ENCODE measurements at places on chromosomes 7 and 10. TPM values are rescaled to one million over a fixed set of nuclear protein-coding genes. Genes with fewer than 3 reads are reported as not detected.

The SFXN2 gene
- 22.1 TPM for total RNA-seq

DNA sequence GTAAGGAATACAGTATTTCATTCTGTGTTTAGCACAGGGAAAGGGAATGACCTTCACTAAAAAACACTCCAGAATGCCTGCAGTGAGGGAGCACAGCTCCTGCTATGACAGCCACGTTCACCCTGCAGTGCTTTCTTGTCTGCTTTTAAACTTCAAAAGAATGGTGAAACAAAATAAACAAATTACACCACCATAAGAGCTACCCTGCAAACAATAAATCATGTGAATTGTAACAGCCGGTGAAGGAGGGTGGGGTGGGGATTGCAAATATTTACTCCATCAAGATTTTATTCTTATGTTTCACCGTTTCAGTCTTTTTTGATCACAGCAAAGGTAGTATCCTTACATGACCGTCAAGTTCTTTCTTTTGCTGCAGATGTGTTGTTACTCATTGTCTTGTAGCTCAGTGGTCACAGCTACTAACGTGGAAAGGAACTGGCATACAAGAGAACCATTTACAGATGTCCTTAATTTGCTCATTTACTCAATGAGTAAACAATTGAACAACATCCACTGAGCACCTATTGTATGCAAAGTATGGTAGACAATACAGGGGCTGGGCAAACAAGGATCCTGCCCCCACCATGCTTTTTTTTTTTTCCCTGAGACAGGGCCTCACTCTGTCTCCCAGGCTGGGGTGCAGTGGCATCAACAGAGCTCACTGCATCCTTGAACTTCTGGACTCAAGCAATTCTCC lies 4.1 kb upstream of the CHN2 start:
- no peak for DNase-seq

The TAS2R38 gene
- not detected for total RNA-seq

DNA sequence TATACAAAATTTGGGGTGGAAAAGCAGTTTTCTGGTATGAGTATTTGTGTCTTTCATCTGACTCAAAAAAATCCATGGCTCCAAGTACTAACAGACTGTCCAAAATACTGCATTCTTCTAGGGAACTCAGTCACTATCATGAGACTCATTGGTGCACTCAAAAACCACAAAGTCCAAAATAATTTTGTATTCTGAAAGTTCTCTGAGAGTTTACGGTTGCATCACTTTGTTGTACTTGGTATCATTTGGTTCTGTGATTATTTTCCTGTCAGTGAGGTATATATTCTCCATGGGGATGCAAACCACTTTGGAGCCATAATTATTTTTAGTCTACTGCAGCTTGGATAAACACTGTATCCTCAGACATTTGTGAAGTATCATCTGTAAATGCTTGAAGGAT lies 28.0 kb upstream of the CABCOCO1 start:
- no peak for DNase-seq

DNA sequence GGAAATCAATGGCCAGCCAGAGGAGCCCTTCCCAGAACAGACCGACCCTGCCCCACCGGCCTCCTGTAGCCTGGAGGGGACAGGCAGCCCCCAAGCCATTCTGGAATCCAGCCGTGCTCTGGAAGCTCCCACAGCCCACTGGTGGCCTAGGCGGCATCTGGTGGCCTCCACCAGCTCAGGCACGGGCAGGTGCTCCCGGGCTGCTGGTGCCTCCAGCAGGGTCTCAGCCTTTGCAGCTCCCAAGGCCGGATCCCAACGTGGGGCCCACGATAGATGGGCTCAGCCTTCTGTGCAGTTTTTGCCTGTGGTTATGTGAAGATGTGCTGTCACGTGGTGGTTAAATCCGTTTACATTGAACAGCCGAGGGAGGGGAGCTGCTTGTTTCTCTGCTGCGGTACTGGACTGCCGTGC lies 44.4 kb downstream of the JAKMIP3 start:
- DNase-seq = no peak

GRCh38 chr10:86520871-86521677 lies 518 bp downstream of the WAPL start:
- peak; percentile 67 for DNase-seq

The LRRD1 gene
- not detected for total RNA-seq

GRCh38 chr7:16693601-16694318 lies 47.8 kb downstream of the BZW2 start:
- no peak for DNase-seq

DNA sequence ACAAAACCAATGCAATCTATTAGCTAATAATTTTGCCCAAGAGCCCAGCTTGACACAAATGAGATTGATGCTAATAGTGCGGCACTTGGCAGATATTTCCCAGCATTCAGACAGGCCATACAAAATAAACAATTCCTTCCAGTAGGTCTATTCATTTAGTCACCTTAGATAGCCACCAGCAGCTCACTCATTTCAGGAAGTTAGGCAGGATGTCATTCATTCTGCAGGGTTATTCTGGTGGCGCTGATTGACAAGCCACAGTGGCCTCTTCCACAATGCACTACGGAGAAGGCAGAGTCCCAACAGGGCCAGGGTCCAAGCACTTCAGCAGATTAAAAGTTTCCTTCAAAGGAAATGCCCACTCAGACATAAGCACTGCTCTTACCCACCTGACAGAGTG lies 55.8 kb downstream of the PIK3AP1 start:
- DNase-seq = no peak

The PRKG1 gene
- not detected for total RNA-seq

DNA sequence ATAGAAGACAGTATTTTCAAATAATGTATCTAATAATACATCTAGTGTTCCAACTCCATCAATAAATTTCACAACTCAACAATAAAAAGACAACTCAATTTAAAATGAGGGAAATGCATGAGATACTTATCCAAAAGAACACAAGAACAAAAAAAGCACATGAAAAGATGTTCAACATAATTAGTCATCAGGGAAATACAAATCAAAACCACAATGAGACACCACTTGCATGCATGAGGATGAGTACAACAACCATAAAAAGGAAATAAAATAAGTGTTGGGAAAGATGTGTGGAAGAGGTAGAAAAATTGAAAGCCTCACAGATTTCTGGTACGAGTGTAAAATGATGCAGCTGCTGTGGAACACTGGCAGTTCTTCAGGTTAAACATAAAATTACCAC lies 111.6 kb upstream of the PTPRZ1 start:
- no peak for DNase-seq

The ANKRD26 gene
- total RNA-seq = 5.2 TPM

DNA sequence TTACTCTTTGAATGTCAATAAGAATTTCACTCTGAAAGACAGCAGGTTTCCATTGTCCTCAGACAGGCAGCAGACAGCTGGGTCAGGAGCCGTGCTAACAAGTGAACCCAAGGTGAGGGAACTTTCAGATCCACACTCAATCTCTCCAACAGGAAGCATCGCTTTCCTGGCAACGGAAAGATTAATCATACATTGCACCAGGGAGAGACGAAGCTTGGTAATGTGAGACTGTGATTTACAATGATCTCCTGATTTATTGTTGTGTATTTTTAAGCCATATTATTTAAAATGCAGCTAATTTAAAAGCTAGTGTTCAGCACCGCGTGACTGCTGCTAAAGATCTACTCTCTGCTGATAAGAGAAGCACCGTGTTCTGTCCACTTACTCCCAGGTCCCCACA lies 17.5 kb upstream of the NOM1 start:
- DNase-seq = no peak

- DNase-seq = no peak
These were observed 256.8 kb upstream of the FZD8 start for GRCh38 chr10:35898716-35899440.

DNA sequence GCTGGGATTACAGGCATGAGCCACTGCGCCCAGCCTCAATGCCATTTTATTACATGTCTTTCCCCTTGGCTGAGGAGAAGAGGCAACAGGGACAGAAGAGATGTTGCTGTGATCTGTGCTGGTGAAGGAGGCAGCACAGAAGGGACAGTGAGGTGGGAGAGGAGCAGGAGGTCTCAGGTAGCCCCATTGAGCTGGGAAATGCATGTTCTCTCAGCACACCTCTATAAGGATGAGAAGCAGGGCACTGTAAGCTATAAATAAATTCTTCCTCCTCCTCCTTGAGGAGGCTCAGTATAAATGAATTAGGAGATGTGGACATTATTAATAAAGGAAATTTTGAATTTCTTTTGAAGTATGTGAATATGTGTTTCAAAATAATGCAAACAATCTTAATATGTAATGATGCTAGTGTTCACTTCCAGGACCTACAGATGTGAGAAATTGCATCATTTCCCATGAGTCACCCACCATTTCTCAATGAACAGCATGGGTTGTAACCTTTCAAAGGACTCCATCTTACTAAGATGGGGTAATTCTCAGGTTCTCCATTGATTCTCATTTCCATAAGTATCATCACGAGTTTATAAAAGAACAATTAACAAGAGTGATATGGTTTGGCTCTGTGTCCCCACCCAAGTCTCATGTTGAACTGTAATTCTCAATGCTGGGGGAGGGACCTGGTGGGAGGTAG lies 88.9 kb upstream of the ODAD2 start:
- DNase-seq = no peak

- no peak for DNase-seq
These were observed 105.2 kb upstream of the SLC25A13 start for GRCh38 chr7:96427143-96427542.

All from Caki2 (cell line).